Breast epithelium (tissue), 4 donors: ENCODE measurements at places on chromosomes 2 and 18. TPM values are rescaled to one million over a fixed set of nuclear protein-coding genes. Genes with fewer than 3 reads are reported as not detected.

The PROC gene
- total RNA-seq: not detected

The POTEI gene
- not detected for total RNA-seq

The ATG9A gene
- 37.0 TPM for total RNA-seq

The UGT1A10 gene
- not detected for total RNA-seq

The SCN7A gene
- 11.5 TPM for total RNA-seq

The THSD7B gene
- total RNA-seq: 0.73 TPM

The SLC9A4 gene
- total RNA-seq: not detected

The RHBDD1 gene
- 17.9 TPM for total RNA-seq
